ENCODE measurements at places on chromosomes 5 and 9. TPM values are rescaled to one million over a fixed set of nuclear protein-coding genes. Genes with fewer than 3 reads are reported as not detected.

Gene PCDHB13
- total RNA-seq: 1.1 TPM

Gene GPR151
- not detected for total RNA-seq

Gene EGFLAM
- total RNA-seq: not detected

Gene TNFSF8
- not detected for total RNA-seq

Gene PRSS3
- total RNA-seq: 1.5 TPM

Gene RNF208
- total RNA-seq: 0.17 TPM

Gene TPPP
- 0.05 TPM for total RNA-seq

Gene ZCCHC7
- 10.3 TPM for total RNA-seq

Gene OTP
- not detected for total RNA-seq

Gene QRFP
- not detected for total RNA-seq

Gene DMRTA1
- 0.88 TPM for total RNA-seq

Gene GPR21
- not detected for total RNA-seq

Gene C9orf50
- not detected for total RNA-seq

Gene ANKRD33B
- total RNA-seq: 1.2 TPM

Gene LHFPL2
- total RNA-seq: 48.8 TPM

Gene CDKN2A
- total RNA-seq: not detected

Gene GLDC
- total RNA-seq: 2.9 TPM

Gene LEAP2
- total RNA-seq: 1.9 TPM

Gene TRIM14
- 20.6 TPM for total RNA-seq

Gene SLC36A2
- not detected for total RNA-seq

Gene PTGES
- total RNA-seq: 3.3 TPM

Gene ADRA1B
- 1.6 TPM for total RNA-seq

Gene UBE2QL1
- total RNA-seq: 0.65 TPM
